ENCODE measurements at places on chromosomes 11 and 22. TPM values are rescaled to one million over a fixed set of nuclear protein-coding genes. Genes with fewer than 3 reads are reported as not detected.

TIGD3 gene
- total RNA-seq: 0.56 TPM

C11orf87 gene
- total RNA-seq: 0.42 TPM

GNG3 gene
- total RNA-seq: not detected

C11orf86 gene
- total RNA-seq: not detected

DTX4 gene
- total RNA-seq: 8.3 TPM

MAP6 gene
- 3.3 TPM for total RNA-seq

GLYATL2 gene
- total RNA-seq: not detected

MEI1 gene
- total RNA-seq: 35.3 TPM

KIF18A gene
- total RNA-seq: 2.5 TPM

OR2AG2 gene
- 0.23 TPM for total RNA-seq

CCDC188 gene
- total RNA-seq: 0.69 TPM

GRCh38 chr11:74002832-74003231 lies 6.1 kb downstream of the UCP3 start:
- H3K4me3 ChIP-seq: no peak overlapping the region
- peaks cover 41% of the 10 kb centered on the region for H3K36me3 ChIP-seq
- H3K4me1 ChIP-seq: peaks cover 7% of the 10 kb centered on the region
- peak; percentile 7 for DNase-seq
- H3K27ac ChIP-seq: no peak overlapping the region

DNA sequence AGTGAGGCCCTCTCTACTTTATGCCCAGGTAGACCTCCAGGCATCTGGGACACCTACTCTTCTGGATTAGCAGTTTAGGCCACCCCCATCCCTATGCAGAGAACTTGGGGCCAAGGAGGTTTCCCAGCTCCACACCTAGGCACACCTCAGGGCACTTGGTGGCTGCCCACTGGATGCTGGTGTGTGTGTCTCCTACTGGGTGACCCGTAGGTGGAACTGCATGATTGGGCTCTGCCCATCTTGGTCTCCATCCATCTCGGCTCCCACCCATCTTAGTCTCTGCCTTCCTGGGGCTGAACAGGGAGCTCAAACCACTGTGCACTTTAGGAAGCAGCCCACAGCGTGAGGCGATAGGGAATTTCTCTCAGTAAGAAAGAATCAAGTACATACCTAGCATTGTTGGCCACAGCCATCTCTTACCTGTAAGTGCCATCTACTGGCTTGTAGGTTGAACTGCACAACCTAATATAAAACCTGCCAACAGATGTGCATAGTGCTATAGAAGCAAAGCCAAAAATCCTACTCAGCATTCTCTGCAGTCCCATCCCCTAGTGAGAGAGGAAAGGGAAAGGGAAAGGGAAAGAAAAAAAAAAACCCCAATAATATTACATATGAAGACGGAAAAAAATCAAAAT lies 61.6 kb upstream of the PTPN5 start:
- H3K36me3 ChIP-seq: no peaks in the 10 kb centered on the region
- no peak for DNase-seq
- H3K4me3 ChIP-seq: no peak overlapping the region
- H3K27me3 ChIP-seq: no peaks in the 10 kb centered on the region

DNA sequence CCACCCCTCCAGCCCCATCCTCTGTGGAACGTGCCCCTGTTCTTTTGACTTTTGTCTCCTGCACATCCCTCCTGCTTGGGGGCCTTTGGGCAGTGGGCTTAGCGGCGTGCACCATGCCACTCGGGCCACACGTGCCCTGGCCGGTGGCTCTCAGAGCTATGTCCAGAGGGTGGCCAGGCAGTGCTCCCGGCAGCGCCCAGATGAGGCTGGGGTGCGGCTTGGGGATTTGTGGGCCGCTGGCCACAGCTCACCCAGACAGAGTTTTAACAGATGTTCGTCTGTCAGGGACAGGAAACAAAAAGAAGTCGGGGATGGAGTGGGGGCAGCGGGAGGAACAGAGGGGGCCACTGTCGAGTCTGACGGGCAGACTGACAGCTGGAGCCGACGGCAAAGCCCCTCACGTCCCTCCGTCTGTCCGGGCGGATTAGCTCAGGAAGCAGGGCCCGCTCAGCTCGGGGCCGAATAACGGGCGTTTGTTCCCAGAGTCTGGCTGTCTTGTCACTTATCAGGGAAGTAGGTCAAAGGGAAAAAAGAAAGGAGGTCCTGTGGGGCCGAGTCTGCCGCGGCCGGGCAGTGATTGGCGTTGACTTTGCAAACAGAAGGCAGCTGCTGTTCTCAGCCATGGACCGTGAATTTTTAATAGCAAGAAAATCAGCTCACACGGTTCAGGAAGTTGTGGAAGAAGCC lies 61.6 kb downstream of the LRP5 start:
- peak overlapping the region; percentile 36 for H3K27ac ChIP-seq
- H3K27me3 ChIP-seq: no peaks in the 10 kb centered on the region
- H3K4me3 ChIP-seq: no peak overlapping the region
- no peak for DNase-seq
- no peaks in the 10 kb centered on the region for H3K36me3 ChIP-seq

- DNase-seq: peak; percentile 99
- peak within 1 kb of the TSS; percentile 94 for H3K27ac ChIP-seq
- H3K4me3 ChIP-seq: peak within 1 kb of the TSS; percentile 83
- H3K36me3 ChIP-seq: no peaks in the 10 kb centered on the region
These were observed at the start of gene MTMR3 for GRCh38 chr22:29883045-29883774. MTMR3 (plus strand) TSS chr22:29883174; CDS start chr22:29971060, 87,886 bp downstream.

DNA sequence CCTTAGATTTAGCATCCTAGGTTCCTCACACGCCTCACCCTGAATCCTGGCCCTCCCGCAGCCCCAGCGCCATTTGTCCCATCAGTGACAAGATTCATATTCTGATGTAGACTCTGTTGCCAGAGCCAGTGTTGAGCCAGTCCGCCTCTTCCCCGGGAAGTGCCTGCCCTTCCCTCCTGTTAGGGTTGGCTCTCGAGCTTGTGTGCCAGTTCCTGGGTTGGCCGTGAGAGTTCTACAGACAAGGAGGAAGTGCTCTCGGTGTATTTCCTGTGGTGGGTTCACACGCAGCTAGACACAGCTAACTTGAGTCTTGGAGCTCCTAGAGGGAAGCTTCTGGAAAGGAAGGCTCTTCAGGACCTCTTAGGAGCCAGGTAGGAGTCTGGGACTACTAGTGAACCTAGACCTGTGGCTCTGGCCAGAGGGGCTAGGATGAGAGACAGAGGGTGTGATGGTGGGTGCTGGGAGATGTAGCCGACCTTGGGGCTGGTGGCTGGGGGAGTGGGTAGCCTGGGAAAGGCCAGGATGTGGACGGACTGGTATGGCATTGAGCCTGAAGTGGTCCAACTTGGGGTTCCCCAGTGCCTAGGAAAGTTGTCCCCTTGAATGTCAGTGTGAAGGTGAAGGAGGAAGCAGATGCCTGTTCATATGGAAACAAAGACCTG lies at the start of gene IL18BP:
Gene IL18BP, plus strand, starts transcription at position 261 of the 662 bp plus-strand sequence. CDS start 1,076 bp downstream, outside the sequence.
- H3K27ac ChIP-seq: peak within 1 kb of the TSS; percentile 91
- H3K4me3 ChIP-seq: peak within 1 kb of the TSS; percentile 34
- DNase-seq: peak; percentile 90
- no peaks in the 10 kb centered on the region for H3K27me3 ChIP-seq
- peaks cover 53% of the 10 kb centered on the region for H3K36me3 ChIP-seq
- peaks cover 88% of the 10 kb centered on the region for H3K4me1 ChIP-seq

DNA sequence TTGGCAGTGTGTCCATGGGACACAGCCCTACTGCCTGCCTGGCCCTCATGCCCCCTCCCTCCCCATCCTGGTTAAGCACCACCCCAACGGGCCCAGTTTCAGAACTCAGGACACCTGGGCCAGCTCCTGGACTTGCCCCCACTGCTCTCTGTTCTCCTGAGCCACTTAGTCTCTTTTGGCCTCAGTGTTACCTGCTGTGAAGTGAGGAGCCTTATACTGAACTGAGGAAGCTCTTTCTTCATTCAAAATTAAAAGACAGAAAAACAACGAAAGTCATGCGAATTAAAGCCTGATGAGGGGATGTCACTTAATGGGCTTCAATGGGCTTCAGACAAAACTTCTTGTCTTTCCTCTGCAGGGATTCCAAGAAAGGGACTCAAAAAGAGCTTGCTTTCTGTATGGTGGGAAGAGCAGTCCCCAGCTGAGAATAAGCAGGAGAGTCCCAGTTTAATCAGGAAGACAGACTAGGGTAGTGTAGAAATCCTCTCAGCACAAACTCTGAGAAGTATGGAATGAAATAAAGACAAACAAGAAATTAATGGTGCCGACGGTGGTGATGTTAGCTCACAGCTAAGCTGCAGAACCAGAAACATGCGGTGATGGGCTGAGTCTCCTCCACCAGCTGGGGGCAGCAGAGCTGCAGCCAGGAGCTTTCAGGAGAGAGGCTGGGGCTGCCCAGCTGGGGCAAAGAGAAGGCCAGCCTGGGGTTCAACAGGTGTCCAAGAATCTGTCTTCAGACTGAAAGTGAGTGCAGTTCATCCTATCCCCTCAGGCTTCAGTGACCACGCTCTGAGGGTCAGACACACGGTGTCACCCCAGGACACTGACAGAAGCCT lies 101.0 kb downstream of the GGTLC2 start:
- peaks cover 17% of the 10 kb centered on the region for H3K4me1 ChIP-seq
- no peak overlapping the region for H3K4me3 ChIP-seq

DNA sequence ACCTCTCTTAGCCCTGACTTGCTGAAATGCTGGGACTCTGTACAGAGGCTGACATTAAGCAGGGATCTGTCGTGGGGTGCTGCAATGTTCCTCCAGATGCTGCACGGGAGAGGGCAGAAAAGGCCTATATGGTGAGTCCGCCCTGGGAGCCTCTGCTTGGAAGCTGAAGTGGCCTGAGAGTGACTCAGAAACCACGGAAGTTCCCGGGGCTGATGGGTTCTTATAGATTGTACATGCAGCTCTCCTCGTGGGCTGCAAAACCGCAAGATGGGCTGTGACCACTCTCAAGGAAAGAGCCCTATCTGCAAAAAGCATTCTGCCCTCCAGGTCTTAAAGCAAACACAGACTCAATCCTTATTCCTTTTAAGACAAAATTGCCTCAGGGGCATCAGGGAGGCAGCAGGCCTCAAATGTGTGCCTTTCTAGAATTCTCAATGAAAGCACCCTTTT lies 5.8 kb upstream of the SLC43A3 start:
- no peaks in the 10 kb centered on the region for H3K36me3 ChIP-seq
- H3K27me3 ChIP-seq: no peaks in the 10 kb centered on the region
- no peak overlapping the region for H3K27ac ChIP-seq
- DNase-seq: no peak
- H3K4me1 ChIP-seq: peaks cover 30% of the 10 kb centered on the region

DNA sequence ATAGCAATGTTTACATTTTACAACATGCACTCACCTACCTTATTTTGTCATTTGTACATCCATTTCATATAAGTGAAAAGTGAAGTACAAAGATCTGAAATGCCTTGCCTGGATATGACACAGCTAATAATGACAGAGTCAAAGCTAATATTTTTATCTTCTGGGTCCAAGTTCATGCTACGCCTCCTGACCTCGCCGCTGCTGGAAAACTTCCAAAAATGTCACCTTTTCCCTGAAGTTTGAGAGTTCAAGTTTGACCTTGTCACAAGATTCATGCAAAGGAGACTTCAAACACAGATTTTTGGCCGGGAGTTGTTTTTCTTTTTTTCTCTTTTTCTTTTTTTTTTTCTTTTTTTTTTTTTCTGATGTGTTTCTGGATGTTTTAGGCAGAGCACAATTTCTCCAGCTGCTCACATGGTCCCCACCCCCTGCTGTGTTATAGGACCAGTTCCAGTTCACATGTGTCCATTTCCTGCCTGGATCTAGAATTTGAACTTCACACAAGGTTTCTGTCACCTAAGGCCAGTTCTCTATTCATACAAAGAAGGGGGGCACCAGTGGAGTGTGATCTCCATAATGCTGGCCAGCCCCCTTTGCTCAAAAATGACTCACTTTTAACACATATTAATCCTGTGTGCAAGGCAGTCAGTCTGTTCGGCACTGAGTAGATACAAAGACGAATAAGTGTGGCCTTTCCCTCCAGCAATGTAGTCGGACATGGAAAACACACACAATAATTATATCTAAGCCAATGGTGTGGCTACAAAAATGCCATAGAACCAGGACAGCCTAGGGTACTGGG lies 546.8 kb downstream of the BUD13 start:
- H3K4me1 ChIP-seq: no peaks in the 10 kb centered on the region
- no peaks in the 10 kb centered on the region for H3K27me3 ChIP-seq
- no peak overlapping the region for H3K27ac ChIP-seq
- no peak overlapping the region for H3K4me3 ChIP-seq
- no peak for DNase-seq
- no peaks in the 10 kb centered on the region for H3K36me3 ChIP-seq

Data from spleen (tissue), 13 donors.